ENCODE measurements at places on chromosomes 1 and 21. TPM values are rescaled to one million over a fixed set of nuclear protein-coding genes. Genes with fewer than 3 reads are reported as not detected.

Gene RIMKLA
- polyA plus RNA-seq = 0.16 TPM

Gene AXDND1
- 1.3 TPM for polyA plus RNA-seq

Gene C1QC
- polyA plus RNA-seq = 71.7 TPM

Gene TTC4
- polyA plus RNA-seq = 15.4 TPM

Gene CCT3
- 189 TPM for polyA plus RNA-seq

Gene CRYBG2
- polyA plus RNA-seq = 0.48 TPM

Gene TP53BP2
- polyA plus RNA-seq = 6.0 TPM

- DNase-seq = no peak
These were observed 9.5 kb upstream of the NDUFS5 start for GRCh38 chr1:39016604-39017171.

- DNase-seq = no peak
These were observed 2.5 kb downstream of the AKNAD1 start for GRCh38 chr1:108854221-108855019.

GRCh38 chr1:187396929-187397796 is 568.4 kb downstream of the PLA2G4A start:
- DNase-seq = no peak

DNA sequence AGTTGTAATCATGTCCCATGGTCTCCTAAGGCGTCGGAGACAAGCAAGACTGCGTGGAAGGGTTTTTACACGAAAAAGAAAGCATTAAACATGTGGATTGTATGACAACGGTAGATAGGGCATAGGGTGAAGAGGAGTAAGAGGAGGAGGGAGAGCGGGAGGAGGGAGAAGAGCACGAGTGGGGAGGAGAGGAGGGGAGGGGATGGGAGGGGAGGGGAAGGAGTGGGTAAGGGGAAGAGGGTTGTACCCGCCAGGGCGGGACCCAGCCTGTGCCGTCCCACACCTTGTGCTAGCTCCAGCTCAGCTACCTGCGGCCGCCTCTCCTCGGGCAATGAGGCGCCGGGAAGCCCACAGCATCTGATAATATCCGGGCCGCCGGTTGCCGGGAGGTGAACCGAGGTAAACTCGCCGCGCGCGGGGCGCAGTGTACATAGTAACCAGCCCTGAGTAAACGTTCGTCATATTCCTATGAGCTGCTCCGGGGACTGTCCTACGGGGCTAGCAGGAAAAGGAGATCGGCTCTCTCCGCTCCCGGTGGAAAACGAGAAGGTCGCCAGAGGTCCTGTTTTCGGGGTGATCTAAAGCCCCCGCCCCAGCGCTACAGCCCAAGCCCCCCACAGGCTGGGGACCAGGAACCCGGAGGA is 449 bp upstream of the RCAN3 start:
- peak; percentile 60 for DNase-seq
